Activated CD4-positive, alpha-beta T cell treated with anti-CD3 and anti-CD28 coated beads, Interleukin-2, amount 50 U/mL, for 24 hours (primary cell): ENCODE measurements at places on chromosomes 6 and 20.

GRCh38 chr6:76441875-76442274 is 369.4 kb upstream of the IMPG1 start:
- DNase-seq, result no peak

GRCh38 chr20:21101932-21102575 is 4.1 kb downstream of the LINC00237 start:
- no peak for DNase-seq

- no peak for DNase-seq
Measured at GRCh38 chr6:147223736-147224135, 19.5 kb downstream of the STXBP5 start.

DNA sequence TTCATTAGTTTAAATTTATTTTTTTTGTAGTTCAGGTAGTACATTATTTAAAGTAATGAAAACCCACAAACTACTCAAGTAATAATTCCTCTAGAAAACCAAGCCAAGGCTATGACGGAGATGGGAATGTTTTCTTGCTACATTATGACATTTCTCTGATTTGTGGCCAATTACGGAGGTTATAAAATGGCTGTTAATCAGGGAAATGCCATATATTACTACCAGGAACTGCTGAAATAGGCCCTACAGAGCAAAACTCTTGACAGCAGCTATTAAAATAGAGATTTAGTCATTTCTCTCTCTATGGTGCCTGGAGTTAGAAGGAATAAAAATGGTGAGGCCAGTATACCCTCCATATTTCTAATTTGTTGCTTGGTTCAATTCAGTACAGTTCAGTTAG is 280.0 kb downstream of the ARHGAP18 start:
- no peak for DNase-seq

- DNase-seq, result no peak
Measured at GRCh38 chr6:126698732-126699240, 358.9 kb downstream of the CENPW start.

GRCh38 chr20:56934888-56935287 is 305.8 kb downstream of the TFAP2C start:
- DNase-seq, result no peak

GRCh38 chr6:34005901-34006531 is 139.9 kb downstream of the GRM4 start:
- DNase-seq, result no peak

- DNase-seq, result no peak
Measured at GRCh38 chr6:138499303-138500018, at the start of gene NHSL1. Gene NHSL1, minus strand, starts transcription at chr6:138499494. Its CDS starts 204 bp downstream, at chr6:138499290.

DNA sequence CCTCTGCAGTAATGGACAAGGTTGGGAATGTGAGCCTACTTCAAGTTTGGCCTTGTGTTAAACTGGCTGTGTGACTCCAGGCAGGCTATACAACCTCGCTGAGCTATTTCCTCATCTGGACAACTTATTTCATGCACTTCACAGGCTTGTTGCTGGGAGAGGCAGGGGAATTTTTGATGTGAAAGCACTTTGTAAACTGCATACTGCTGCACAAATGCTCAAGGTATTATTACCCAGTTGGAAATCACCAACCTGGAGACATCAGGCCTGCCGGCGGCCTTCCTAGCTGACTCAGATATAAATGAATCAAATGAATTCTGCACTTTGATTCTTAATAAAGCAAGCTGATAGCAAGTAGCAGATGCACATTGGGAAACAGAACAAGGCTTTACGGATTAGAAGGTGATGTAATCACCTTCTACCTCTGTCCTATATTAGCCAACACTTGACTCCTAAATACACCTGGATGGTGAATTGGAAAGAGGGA is 10.1 kb downstream of the JARID2 start:
- no peak for DNase-seq

DNA sequence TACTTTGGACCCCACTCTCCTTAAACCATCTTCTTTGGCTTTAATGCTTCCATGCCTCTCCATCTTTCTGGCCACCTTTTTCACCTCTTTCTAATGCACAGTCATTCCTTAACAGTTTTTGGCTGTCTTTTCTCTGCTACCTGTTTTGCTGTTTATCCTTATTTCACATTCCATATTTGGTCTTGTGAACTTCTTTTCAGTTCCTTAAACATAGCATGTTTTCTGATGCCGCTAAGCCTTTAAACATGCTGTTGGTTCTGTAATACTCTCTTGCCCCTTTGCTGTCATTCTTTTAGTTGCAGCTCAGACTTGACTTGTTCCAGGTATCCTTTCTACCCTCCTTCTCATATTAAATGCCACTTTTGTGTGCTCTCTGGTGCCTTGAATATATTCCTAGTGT is 35.8 kb downstream of the TOP1 start:
- DNase-seq, result no peak

- DNase-seq, result no peak
Measured at GRCh38 chr20:8874437-8874836, 194.4 kb upstream of the PLCB4 start.

DNA sequence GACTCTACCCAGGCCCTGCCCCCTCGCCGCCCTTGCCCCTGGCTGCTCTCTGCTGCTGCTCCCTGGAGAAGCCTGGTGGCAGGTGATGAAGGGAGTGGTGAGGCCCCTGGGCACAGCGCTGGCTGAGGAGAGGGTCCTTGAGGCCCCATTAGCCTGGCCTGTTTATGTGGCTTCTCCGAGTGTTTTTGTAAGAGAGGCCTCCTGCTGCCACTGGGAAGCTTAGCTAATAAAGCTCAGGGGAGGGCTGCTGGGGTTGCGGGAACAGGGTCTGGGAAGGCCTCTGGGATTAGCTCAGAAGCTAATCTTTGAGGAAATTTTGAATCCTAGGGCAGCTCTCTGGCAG is 15.5 kb downstream of the EBF4 start:
- DNase-seq, result no peak

DNA sequence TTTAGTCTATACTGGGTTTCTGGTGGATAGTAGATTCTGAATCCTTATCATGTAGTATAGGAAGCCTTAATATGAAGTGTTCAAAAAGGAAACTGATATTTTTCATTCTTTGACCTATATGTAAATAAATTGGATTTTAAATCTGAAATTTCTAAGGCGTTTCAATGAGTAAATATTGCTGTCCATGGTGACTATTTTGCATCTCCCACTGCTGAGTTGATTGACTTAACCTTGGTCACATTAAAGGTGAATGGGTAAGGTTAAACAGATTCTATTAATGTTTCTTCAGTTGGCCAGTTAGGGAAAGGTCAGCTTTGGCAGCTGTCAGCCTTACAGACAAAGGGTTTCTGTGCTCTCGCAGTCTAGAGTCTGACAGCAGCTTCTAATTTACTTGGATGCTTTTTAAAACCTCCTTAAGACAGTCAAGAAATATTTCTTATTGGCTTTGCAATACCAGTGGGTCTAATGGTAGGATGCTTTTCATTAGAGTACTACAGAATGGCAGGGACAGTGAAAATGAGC is 24.8 kb downstream of the PRIM2 start:
- DNase-seq, result no peak

DNA sequence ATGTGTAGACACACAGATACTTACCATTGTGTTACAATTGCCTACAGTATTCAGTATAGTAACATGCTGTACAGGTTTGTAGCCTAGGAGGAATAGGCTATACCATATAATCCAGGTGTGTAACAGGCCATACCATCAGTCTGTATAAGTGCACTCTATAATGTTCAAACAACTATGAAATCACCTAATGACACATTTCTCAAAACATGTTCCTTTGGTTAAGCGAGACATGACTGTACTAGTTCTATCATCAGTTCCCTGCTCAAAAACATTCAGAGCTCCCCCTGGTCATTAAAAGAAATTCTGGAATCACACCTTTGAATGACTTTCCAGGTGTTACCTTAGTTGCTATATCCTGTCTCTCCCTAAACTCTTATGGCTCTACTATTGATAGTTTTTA is 70.4 kb upstream of the SLC2A12 start:
- DNase-seq, result no peak

DNA sequence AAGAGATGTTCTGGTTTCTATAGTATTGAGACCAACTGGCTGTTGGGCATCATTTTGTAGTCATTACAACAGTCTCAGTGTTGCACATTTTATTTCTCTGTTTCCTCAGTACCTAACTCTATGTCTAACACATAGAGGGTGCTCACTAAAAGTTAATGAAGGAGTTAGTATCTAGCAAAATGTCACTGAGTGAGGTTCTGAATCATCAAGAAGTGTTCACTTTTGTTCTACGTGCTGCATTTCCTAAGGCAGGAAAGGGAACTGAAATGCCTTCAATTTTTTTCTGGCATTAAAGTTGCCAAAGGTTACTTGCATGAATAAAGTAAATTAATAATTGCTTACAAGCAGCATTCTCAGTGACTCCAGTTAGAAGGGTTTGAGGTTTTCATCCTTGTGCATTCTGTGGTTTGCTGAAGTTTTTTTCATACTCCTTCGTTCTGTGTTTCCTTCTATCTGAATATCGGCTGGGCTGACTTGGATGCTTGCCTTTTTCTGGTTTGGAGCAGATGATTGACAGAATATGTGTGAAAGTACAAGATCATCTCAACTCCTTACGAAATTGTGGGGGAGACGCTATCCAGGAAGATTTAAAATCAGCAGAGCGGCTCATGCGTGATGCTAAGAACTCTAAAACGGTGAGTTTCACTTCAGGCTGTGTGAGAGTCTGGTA is 114.5 kb upstream of the SCGN start:
- no peak for DNase-seq

GRCh38 chr20:47493175-47493962 is 8.3 kb upstream of the NCOA3 start:
- no peak for DNase-seq

GRCh38 chr6:102298051-102298450 is 904.5 kb downstream of the GRIK2 start:
- no peak for DNase-seq

DNA sequence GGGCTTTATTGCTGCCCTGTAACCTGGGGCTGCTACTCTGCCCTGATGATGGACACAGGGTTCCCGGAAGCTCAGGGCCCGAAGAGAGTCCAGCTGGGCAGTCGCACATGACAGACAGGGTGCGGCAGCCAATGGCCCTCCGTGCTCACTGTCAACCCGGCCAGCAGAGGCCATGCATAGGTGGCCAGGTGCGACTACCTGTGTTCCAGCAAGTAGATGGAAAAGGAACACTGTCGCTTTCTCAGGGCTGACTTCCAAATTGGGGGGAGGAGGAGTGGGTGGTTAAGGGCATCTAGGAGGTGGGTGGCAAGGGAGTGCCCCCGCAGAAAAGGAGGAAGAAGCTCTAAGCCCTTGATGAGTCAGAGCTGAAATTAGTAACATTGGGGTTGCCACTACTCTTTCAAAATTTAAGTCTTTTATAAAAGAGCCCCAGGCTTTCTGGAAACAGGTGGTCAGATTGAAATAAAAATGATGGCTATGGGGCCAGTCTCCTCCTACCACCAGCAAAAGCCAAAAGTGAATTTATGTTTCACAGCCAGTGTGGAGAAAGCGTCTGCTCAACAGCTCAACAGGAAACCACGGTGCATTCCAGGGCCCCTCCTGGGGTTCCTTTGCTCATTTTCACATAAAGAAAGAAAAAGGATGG is 2.3 kb upstream of the RAMACL start:
- DNase-seq, result no peak

DNA sequence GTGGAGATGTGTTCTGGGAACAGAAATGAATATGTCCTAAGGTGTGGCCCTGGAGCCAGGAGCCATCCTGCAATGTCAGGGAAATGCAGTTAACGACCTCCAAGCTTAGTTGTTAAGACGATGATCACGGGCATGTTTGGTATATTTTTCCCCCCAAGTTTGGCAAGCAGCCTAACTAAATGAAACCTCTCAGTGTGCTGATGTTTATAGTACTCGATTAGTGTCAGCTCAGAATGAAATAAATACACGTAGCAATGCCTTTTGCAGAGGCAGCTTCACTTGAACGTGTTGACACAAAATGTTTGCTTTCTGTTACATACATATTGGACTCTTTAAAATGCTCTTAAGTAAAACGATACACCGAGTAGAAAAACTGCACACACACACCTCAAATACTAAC is 76.2 kb upstream of the OLIG3 start:
- no peak for DNase-seq

GRCh38 chr6:166174031-166174430 is 6.4 kb upstream of the TBXT start:
- no peak for DNase-seq

- DNase-seq, result no peak
Measured at GRCh38 chr20:44738813-44739477, 6.7 kb upstream of the KCNK15 start.

- no peak for DNase-seq
Measured at GRCh38 chr20:47506850-47507249, 5.2 kb downstream of the NCOA3 start.

DNA sequence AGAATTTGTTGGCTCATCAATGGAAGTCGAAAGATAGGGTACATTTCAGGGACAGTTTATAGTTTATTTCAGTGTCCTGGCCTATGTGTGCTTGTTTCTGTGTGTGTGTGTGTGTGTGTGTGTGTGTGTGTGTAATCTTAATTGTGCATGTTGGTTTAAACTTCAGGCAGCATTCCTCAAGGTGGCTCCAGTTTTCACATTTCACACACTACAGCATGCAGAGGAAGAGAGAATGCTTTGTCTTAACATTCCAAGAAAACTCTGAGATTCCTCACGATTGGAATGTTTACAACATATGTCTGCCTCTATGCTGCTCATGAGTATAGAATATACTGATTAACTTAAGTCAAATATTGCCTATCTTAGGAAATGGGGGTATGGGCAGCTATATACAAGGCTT is 332.6 kb upstream of the EPHA7 start:
- DNase-seq, result no peak

DNA sequence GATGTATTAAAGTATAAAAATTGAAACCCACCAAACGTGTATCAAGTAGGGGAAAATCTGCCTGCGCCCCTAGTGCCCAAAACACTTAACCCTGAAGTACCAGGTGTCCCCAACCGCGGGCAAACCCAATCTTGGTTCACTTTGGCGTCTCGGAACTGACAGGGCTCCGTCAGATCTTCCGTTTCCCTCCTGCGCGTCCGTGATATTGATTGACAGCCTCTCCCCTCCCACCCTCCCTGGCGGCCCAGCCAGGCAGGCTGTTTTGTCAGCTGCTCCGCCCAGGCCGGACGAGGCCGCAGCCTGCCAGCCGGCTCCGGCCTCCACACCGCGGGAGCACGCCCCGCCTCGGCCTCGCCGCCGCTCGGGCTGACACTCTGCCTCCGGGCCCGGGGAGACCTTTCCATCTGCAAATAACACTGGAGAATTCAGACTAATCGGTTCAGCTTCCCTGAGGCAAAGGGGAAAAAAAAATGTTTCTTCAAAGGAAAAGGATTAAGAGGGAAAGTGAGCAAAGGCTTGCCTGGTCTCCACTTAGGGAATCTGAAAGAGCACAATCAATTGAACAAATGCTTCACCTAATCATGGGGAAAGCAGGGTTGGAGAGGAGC is 234.9 kb upstream of the MCHR2 start:
- no peak for DNase-seq

GRCh38 chr6:6008648-6009421 is 2.1 kb upstream of the NRN1 start:
- DNase-seq, result no peak
